ENCODE measurements at places on chromosomes 16 and 17.

DNA sequence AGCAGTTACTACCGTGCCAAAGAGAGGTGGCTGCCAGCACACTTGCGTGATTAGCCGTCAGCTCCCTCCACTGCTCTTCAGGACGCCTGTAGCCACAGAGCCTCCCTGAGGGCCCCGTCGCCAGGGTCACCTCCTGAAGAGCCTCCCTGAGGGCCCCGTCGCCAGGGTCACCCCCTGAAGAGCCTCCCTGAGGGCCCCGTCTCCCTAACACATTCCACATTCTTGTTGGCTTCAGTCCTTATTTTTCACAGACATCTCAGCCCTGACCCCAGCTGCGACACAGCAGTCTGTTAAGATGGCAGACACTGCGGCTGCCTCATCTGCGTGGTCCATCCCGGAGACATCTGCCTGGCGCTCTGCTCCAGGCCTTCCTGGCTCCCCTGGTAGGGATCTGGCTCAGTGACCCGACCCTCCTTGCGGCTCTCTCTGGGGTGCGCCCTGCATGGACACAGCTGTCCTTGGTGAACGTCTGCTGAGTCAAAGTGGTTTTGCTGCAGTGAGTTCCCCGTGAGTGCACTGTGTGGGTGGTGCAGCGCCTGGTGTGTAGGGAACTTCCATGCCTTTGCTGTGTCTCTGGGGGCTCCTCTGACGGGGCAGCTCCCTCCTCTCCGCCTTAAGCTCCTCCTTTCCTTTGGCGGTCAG lies 11.4 kb downstream of the ACSF3 start:
- no peak for DNase-seq

- no peak for DNase-seq
Measured at GRCh38 chr17:82668631-82669099, 20.4 kb upstream of the WDR45B start.

DNA sequence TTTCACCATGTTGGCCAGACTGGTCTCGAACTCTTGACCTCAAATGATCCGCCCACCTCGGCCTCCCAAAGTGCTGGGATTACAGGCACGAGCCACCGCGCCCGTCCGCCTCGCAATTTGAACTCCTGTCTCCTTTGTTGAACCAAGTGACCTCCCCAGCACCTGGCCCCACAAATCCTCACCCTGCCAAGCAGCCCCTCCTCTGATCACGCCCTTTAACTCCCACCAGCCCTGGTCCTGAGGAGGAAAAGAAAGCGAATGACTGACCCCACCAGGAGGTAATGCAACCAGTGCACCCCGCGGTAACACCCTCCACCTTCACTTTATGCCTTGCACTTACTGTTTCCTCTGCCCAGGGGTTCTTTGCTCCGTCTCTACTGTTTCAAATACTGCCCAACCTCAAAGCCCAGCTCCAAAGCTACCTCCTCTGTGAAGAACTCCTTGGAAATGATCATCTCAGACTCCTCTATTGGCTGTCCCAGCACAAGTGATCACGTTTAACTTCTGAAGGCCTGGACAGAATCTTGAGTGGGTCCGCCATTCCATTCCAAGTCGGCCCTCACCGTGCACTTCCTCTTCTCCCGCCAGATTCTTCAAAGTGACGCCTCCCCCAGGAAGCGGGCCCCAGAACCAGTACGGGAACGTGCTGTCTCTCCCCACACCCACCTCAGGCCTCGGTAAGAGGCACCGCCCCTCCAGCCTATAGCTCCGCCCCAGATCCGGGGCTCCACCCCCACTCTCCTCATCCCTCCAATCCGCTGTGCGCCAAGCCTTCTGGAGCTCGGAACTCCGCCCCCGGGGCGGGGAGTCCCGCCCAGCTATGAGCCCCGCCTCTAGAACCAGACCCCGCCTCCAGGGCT lies 4.4 kb downstream of the CD19 start:
- DNase-seq = peak; percentile 78

- DNase-seq = no peak
Measured at GRCh38 chr17:27315322-27315721, 21.4 kb downstream of the WSB1 start.

- DNase-seq = no peak
Measured at GRCh38 chr17:65523411-65523810, 38.0 kb downstream of the AXIN2 start.

DNA sequence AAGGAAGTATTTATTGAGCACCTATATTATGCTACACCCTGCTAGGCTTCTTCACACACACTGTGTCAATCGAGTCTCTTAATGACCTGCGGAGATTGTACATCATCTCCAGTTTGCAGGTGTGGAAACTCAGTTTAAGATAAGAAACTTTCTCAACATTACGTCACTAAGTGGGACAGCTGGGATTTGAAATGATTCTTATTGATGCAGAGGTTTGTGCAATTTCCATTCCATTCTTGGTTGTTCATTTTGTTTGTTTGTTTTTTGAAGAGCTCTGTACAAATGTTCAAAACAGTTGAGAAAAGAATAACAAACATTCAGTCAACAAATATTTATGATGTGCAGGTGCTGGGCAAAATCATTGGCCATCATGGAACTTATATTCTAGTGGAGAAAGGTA lies 84.8 kb downstream of the MAP2K6 start:
- no peak for DNase-seq

DNA sequence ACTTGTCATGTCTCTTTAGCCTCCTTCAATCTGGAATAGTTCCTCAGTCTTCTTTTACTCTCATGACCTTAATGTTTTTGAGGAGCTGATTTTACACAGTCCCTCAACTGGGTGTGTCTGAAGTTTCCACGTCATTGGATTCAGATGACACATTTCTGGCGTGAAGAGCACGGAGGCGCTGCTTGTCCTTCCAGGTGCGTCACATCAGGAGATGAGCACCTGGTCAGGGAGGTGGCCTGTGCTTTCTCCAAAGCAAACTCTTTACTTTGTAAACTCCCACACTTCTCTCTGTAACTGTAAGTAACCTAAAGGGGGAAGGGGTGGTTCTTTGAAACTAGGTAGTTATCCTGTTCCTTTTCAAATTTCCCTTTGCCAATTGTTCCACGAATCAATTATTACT lies 52.5 kb upstream of the MNT start:
- no peak for DNase-seq

GRCh38 chr16:15856901-15857698 lies at the start of gene MYH11:
MYH11 (minus strand) TSS chr16:15857028; CDS start chr16:15838252, 18,776 bp downstream.
- DNase-seq = no peak

DNA sequence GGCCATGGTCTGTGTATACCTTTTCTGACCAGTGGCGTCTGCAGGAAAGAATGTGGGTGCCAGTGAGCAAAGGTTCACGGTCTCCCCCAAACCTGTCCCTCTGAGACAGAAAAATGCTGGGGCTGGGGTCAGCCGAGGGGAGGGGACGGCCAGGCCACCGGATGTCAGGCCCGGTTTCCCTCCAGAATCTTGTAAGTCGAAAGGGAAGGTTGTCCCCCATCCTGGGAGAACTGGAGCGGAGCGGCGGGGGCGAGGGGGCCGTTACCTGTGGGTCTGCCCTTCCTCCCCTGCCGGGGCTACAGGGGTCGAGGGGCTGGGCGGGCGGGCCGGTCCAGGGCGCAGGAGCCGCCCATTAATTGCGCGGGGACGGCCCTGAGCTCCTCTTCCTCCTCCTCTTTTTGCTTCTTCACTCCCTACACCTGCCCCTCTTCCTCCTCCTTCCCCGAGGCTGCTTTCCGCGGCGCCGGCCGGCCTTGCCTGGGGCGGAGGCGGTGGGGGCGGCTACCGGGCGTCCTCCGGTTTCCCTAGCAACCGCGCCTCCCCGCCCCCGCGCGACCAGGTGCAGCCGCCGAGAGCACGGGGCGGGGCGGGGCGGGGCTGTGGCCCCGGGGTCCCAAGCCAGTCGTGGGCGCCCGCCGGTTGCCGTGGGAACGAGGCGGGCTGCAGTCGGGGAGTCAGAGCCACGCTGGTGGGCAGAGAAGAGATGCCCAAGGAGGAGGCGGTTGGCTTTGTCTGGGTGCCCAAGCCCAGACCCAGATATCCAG lies at the start of gene MARCHF10:
Gene MARCHF10 (minus strand): TSS at position 503 of the 764 bp plus-strand sequence. CDS start 6,579 bp downstream, outside the sequence.
- peak; percentile 37 for DNase-seq

Data from activated T-cell treated with anti-CD3 and anti-CD28 coated beads, Interleukin-2, amount 50 U/mL, for 4 hours (primary cell).